ENCODE measurements at places on chromosomes 5 and 9.
A peak's percentile ranks its signal among the peaks of the same experiment; 100 is the strongest.

DNA sequence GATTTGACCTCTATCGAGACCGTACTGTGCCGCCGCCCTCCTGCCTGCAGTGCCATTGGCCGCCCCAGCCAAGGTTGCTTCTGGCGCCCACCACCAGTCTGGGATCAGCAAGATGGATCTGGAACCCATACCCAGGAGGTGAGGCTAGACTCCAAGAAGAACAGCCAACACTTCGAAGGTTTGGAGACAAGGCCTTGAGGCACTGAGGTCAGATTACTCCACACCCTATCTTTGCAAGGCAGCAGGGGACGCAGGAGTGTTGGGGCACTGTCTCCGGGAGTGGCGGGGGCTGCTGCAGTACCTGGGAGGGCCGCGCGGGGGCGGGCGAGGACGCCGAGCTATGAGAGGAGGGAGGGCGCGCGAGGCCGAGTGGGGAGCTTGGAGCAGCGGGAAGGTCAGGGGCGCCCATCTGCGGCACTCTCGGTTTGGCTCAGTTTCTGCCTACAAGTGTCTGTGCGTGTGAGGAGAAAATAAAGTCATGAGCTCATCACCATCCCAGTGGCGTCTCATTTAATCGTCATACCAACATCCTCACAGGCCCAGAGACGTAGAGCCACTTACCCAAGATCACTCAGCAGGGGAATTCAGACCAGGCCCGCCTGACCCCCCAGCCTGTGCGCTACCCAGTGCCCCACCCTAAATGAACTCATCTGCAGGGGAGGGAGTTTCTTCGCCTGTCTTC, 20.5 kb upstream of the PSD2 start:
- peak; percentile 83 for DNase-seq

- no peak for DNase-seq
Observed at GRCh38 chr9:70802758-70803436, 318.5 kb downstream of the TRPM3 start.

GRCh38 chr5:118987988-118988865, at the start of gene DTWD2:
Gene DTWD2, minus strand, starts transcription at chr5:118988547. Its CDS starts 36 bp downstream, at chr5:118988511.
- peak; percentile 96 for DNase-seq

- DNase-seq: no peak
Observed at GRCh38 chr5:15371184-15371583, 128.8 kb upstream of the FBXL7 start.

DNA sequence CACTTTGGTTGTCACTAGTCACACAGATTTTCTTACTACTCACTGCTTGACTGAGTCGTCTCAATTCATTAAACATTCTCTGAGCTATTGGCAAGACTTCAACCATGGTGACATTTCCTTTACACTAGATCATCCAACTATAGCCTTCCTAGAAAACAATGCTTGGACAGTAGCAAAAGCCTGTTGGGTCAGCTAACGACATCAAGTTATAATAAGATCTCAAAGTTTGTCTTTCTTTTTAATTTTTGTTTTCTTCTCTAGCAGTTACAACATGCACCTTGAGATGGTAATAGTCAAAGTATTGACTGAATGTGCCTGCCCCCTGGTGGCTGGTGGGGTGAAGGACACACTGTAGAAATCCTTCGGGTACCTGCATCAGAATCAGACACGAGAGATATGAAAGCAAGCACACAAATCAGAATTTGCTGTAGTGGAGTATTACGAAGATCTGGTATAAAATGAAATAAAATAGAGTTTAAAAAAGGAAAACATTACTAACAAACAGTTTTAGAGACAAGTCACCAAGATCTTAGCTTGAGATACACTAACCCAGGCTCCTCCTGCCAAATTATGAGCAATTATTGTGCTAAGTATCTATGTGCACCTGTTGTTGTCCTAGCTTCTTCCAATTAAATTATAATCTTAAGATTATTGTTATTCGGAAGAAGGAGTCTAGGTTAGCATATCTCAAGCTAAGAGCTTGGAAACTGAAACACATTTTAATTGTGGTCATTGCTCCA, 81.2 kb downstream of the ARL15 start:
- peak; percentile 47 for DNase-seq

All from AG08396 (cell line).